NCI-H345 (cell line): ENCODE measurements at places on chromosomes 5 and 9.

- DNase-seq: no peak
These were observed 164.1 kb upstream of the ZNF618 start for GRCh38 chr9:113712053-113712452.

GRCh38 chr5:8958602-8959001 is 587.3 kb downstream of the SEMA5A start:
- DNase-seq: no peak

GRCh38 chr5:96984506-96985192 is 48.8 kb downstream of the LNPEP start:
- DNase-seq: no peak

- DNase-seq: no peak
These were observed 44.7 kb upstream of the SLC30A5 start for GRCh38 chr5:69049151-69049550.

- no peak for DNase-seq
These were observed 42.9 kb downstream of the CDH6 start for GRCh38 chr5:31236339-31236738.

GRCh38 chr5:68771732-68772131 is 322.1 kb upstream of the SLC30A5 start:
- DNase-seq: no peak

- no peak for DNase-seq
These were observed 33.2 kb downstream of the IDNK start for GRCh38 chr9:83656032-83656680.

GRCh38 chr9:7239708-7240107 is 481.9 kb downstream of the KDM4C start:
- no peak for DNase-seq

DNA sequence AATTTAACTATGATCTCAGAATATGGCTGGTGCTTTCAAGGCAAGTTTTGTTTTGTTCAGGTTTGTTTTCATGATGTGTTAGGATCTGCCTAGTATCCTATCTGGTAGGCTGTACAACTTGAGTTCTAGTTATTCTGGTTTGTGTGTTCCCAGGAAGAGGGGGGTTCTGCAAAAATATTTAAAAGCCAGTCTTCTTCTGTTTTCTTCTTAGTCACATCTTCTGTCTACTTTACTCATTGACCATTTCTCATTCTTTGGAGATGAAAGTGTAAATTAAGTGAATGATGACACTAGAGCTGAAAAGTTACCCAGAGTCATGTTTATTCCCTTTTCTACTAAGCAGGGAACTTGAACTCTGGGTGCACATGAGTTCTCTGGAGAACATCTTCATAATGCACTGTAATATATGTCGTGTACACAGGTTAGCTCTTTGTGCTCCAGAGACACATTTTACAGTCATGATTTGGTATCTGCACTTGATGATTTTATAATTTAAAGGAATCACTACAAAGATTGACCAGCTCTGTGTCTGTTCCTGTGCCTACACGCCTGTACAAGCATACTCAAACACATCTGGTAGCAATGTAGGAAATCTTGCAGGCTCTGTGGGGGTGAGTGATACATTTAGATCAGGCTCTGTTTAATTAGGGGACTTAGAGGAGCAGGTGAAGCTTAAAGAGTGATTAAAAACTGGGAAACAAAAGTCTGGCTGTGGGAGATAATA is 5.0 kb downstream of the SMAD5 start:
- no peak for DNase-seq

GRCh38 chr5:134053314-134053839 is 48.6 kb upstream of the VDAC1 start:
- no peak for DNase-seq

- DNase-seq: no peak
These were observed 70.2 kb downstream of the PRUNE2 start for GRCh38 chr9:76835571-76836283.

DNA sequence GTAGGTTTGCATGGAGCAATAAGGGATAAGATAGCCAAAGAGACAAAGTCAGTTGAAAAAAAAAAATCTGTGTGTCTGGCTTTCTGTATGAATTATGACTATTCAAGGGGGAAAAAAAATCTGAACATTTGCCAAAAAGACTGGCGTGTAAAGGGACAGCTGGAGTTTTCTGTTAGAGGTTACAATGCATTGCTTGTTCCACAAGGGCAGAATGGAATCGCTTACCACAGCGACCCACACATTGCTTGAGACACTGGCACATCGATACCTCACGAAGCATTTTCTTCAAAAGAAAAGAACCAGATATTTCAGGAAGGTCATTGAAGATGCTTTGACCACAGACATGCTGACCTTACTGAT is 327.8 kb downstream of the TMEM167A start:
- no peak for DNase-seq

DNA sequence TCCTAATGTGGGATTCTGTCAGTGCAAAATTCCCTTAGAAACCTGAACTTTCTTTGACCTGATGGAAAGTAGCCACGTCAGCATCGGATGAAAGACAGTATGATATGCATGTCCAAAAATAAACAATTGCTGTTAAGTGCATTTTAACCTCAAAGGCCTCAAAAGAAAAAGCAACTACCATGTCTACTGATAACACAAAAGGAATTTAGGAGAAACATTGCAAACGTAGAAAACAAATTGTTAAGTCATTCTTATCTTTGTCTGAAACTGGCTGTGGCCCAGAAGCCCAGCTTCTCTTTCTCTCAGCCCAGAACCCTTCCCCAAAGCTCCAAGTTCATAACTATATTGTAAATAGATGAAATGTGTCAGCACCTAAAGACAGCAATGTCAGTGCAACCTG is 11.1 kb upstream of the LHFPL2 start:
- DNase-seq: no peak

DNA sequence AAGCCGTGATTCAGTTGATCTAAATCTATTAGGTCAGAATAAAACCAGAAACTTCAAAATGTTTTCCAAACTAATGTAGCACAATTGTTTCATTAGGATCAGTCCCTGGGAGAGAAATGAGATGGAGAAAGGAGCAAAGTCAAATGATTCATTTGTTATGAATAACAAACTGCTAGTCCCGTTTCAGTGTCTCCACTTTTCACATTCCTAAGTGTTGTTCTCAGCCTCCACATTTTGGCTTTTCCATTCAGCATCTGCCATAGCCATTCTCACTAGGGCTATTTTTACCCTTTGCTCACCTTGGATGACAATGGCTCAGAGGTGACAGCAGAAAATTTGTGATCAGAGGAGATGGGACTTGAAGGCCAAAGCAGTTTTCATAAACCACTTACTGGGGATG is 314.1 kb upstream of the KIF2A start:
- no peak for DNase-seq

- DNase-seq: peak; percentile 24
These were observed 663 bp downstream of the ISOC1 start for GRCh38 chr5:129094924-129095899.

GRCh38 chr5:146877783-146878475 is 628 bp downstream of the PPP2R2B start:
- DNase-seq: peak; percentile 55

GRCh38 chr9:2526071-2526828 is 95.3 kb upstream of the VLDLR start:
- DNase-seq: no peak

GRCh38 chr5:120016717-120017382 is 387.5 kb downstream of the FAM170A start:
- DNase-seq: no peak

DNA sequence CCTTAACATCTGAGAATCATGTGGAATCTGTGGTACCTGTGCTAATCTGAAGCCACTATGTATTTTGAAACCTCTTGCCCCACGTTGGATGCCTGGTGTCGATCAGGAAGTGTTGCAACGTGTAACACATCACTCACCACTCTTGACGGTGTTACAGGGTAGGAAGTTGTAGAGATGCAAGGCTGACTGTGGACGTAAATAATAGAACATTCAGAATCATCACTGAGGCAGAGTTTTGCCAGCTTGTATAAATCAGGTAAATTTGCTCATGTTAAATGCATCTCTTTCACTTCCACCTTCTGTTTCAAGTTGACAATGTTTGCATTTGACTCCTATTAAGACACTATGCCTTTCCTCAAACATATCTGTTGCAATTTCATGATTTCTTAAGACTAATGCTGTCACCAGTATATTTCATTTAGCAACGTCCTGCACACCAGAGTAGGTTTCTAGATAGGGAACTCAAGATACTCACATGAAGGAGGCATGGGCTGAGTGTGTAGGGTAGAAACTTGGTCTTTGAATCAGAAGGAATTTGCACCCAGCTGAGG is 38.1 kb downstream of the BASP1 start:
- no peak for DNase-seq

DNA sequence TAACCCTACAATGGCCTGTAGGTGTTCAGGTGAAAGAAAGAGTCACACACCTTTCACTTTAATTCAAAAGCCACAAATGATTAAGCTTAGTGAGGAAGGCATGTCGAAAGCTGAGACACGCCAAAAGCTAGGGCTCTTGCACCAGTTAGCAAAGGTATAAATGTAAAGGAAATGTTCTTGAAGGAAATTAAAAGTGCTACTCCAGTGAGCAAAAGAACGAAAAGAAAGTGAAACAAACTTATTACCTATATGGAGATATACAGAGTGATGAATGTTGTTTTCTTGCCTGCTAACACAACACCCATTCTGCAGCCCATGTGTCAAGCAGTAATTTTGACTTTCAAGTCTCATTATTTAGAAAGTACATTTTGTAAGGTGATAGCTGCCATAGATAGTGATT is 254.2 kb upstream of the SLC24A2 start:
- DNase-seq: no peak

DNA sequence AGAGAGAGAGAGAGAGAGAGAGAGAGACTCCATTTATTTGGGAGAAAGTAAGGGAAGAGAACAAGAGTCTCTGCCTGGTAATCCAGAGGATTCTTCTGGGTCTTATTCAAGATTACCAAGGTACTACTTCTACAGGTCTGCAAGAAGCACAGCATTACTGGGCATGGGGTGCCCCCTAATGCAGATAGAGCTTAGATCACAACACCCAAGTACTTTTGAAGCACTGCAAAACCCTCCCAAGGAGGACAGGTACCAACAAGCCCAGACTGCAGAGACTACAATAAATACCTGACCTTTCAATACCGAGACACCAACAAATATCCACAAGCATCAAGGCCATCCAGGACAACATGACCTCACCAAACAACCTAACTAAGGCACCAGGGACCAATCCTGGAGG is 94.7 kb upstream of the PHF24 start:
- DNase-seq: no peak

GRCh38 chr5:157107508-157107907 is 1.3 kb downstream of the HAVCR2 start:
- no peak for DNase-seq

DNA sequence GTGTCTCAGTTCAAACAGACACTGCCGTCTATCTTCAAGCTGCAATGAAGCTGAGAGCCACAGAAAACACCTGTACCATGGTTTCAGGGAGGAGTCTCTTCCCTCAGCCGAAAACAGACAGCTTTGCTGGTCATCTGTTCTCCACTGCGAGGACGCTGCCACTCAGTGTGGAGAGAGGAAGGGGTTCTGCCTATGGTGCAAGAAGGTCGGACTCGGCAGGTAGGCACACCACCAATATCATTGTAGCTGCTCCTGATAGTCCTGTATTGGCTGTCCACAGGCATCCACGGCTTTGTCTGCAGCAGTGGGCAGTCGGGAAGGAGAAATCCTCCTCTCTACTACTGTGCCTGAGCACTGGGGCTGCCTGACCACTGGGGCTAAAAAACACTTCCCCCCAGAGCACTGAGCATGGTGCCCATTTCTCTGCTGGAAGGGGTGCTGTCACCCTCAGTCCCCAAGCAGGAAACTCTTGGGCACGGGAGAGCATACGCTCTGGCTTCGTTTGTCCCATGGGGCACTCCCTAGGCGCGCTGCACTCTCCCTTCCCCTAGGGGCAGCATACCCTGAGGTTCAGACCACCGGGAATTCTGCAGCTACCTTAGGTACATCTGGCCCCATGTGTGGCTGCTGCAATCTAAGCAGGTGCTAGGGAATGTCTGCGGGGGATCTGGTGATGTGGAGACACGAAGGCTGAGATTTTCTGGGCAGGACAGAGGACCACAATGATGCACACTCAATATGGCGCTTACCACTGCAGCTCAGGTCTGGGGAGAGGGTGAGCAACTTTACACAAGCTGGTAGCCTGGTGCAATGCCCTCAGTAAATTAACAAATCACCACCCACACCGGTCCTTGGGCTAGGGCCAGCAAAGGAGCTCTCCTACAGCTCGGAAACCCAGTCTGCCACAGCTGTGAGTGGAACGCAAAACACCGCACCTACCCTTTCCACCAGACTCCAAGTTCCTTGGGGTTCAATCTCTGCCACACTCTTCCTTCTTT is 880.9 kb upstream of the SEMA6A start:
- DNase-seq: no peak

DNA sequence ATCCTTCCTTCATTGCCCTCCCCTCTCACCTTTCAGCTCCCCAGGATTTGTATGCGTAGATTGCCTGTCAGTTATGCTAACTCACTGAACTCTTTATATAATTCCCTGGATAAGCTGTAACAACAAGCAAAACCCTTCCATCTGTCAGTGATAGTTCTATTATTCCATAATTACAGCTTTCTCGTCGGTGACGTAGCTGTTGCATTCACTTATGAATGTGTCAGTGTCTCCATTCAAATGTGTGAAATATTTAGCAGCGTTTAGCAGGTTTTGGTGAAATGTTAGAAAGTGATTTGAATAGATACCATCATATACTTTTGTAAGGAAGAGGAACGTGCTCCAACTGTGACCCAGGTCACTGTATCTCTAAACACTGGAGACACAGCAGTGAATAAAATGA is 45.2 kb downstream of the PIP5K1B start:
- no peak for DNase-seq

- DNase-seq: no peak
These were observed 67.9 kb downstream of the TNC start for GRCh38 chr9:115050002-115050490.

DNA sequence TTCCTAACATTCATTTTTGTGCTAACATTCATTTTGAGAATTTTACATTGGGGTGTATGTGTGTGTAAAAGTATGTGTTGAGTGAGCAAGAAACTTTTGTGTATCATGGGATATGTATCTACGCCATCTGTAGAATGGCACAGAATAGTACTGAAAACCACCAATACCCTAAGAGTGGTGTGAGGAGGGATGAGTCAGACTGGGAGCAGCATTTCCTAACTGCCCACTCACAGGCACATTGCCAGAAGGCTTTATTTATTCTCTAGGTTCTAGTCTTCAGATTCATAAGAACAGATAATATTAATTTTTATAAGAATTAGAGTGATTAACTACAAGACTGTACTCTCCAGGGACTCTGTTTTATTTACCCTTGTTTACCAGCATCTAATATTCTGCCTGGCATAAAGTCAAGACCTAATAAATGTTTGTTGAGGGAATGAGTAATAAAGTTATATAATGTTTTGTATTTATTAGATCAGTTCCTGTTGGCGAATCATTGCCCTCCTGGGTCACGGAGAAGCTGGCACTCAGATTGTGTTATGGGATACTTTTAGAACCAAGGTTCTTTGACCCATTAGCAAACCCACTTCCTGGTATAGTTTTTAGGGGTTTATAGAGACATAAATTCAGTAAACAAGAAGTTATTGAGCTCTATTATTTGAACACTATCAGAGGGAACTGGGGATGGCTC is 159.1 kb upstream of the PPP2R2B start:
- no peak for DNase-seq

DNA sequence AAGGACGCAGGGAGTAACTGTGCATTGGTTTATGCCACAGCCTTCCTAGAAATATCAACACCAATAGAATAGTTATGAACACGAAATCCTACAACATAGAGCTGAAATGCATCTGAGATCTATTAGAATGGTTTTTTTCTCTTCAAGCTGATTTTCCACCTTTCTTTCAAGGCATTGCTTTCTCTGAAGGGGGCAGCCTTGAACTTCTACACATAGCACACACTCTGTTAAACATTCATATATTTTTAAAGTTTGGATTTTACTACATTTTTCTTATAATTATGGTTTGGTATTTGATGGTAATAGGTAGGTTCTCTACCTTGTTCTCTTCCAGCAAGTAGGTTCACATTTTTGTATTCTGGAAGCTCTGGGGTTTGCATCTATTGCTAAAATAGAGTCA is 661.8 kb downstream of the SEMA5A start:
- no peak for DNase-seq
